ENCODE measurements at places on chromosomes 7 and 10.

GRCh38 chr10:71700731-71701368 is 18.7 kb downstream of the C10orf105 start:
- no peak for DNase-seq

GRCh38 chr10:88163572-88163971 is 300.1 kb downstream of the PTEN start:
- DNase-seq = no peak

DNA sequence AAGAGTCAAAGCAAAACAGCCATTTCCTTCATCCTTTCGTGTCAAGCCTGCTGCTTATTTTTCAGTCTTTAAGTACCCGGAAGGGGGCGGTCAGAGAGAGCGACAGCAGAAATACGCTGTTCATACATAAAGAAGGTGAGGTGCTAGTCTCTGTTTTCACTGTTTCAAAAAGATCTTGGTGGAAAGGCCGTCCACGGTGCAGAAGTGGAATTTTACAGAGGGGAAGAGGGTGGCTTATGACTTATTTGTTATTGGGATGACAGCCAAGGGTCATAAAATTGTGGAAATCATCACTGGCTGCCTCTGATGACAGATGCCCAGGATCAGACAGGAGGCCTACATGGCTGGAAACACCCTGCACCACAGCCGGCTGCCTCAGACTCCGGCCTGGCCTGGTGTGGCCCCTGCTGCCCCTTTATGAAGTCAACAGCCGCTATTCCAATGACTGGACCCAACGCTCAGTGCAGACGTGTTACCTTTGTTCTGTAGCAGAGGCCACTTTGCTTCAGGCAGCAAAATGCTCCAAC is 57.0 kb downstream of the HIPK2 start:
- no peak for DNase-seq

GRCh38 chr7:51451751-51452476 is 135.3 kb upstream of the COBL start:
- DNase-seq = no peak

- no peak for DNase-seq
These were observed 3.1 kb upstream of the FAM171A1 start for GRCh38 chr10:15374156-15374555.

DNA sequence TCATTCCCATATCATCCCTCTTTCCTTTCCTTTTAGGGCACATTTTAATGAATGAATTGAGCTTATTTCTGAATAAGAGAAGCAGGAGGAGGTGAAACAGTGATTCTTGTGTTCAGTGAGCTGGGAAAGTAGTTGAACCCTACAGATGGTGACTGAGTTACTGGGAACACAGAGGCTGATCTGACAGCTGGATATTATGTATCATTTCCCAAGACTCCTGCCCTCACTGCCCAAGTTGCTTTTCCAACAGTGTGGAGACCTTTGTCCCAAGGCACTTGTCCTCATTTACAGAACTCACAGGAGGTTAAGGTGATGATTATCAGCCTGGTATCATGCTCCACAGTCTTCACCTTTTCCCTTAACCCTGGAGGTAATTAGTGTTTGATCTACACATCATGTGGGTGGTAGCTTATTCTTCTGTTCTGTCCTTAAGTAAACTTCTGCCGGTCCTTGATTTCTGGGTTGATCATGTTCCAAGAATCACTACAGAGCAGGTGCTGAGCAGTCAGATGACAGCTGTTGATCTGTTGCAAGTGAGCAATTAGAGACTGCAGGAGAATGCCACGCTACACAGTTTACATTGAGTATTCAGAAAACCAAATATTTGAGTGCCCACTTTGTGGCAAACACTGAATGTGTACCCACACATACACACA is 2.6 kb downstream of the PRLHR start:
- no peak for DNase-seq

- no peak for DNase-seq
These were observed 54.1 kb upstream of the NPTX2 start for GRCh38 chr7:98562871-98563495.

DNA sequence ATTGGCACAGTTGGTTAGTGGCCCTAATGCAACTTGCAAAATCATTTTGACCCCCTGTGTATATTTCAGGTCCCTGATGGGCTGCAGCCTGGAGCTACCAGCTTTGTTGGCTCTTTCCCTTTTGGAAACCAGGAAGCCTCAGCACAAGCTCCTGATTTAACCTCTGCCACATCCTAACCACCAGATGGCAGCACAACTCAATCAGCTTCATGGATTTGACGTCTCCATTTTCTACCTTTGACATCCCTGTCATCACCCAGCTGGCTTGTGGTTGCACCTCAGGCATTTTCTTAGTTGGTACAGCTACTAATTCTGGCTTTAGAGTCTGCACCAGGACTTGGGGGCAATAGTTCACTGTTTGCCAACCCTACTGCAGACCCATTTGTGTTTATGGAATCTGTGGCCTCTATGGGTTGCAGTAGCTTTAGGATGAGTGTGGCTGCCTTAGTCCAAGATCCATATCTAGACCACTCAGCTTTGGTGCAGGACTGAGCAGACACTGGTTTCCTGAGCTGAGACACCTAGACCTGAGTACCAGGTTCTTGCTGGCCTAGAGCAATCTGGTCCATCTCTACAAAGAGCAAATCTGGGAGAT is 456.2 kb downstream of the REEP3 start:
- no peak for DNase-seq

DNA sequence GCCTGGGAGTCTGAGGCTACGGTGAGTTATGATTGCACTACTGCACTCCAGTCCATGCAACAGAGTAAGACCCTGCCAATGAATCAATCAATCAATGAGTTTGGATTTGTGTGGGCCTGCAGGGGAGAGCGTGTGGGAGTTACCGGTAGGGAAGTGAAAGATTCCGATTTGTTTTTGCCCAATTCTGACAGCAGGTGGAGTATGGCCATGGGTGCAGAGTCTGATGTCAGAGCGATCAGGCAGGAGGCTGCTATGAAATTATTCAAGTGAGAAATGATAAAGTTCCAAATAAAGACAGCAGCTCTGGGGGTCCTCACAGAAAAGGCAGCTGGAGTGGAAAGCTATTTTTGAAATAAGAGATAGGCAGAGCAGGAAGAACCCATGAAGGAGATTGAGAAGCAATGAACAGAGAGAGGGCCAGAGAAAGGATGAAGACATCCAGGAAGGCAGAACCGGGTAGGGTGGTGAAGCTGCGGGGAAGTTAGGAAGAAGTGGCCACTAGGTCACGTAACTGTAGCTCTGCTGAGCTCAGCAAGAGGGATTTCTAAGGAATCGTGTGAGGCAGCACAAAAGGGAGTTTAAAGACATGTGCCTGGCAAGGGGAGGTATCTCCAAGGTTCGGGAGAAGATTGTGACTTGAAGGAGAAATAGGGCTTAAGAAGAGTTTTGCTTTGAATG is 93.7 kb upstream of the NMT2 start:
- DNase-seq = no peak
